NB4 (cell line): ENCODE measurements at places on chromosomes 3 and 15.
A peak's percentile ranks its signal among the peaks of the same experiment; 100 is the strongest.

DNA sequence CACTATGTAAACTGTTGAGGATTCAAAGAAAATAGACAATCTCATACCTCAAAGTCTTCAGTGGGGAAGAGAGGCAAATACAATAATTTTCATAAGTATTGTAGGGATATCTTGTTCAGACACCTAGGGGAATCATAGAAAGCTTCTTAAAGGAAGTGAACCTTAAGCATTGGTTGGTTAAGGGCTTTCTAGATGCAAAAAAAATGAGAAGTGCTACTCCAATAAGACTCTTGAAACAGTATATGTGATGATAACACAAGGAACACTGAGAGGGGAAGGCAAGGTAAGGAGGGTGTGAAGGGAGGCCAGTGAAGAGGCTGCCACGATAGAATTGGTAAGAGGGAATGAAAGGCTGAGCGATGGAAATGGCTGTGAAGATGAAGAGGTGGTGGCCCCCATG is 104.1 kb downstream of the TPRG1 start:
- no peak for DNase-seq

DNA sequence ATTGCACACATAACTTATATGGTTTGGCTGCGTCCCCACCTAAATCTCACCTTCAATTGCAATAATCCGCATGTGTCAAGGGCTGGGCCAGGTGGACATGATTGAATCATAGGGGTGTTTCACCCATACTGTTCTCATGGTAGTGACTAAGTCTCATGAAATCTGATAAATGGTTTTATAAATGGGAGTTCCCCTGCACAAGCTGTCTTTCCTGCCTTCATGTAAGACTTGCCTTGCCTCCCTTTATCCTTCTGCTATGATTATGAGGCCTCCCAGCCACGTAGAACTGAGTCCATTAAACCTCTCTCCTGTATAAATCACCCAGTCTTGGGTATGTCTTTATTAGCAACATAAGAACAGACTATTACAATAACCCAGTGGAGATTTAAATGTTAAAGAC is 653.9 kb downstream of the ROBO1 start:
- DNase-seq: no peak

- no peak for DNase-seq
Measured at GRCh38 chr3:47197287-47197686, 33.4 kb upstream of the SETD2 start.

DNA sequence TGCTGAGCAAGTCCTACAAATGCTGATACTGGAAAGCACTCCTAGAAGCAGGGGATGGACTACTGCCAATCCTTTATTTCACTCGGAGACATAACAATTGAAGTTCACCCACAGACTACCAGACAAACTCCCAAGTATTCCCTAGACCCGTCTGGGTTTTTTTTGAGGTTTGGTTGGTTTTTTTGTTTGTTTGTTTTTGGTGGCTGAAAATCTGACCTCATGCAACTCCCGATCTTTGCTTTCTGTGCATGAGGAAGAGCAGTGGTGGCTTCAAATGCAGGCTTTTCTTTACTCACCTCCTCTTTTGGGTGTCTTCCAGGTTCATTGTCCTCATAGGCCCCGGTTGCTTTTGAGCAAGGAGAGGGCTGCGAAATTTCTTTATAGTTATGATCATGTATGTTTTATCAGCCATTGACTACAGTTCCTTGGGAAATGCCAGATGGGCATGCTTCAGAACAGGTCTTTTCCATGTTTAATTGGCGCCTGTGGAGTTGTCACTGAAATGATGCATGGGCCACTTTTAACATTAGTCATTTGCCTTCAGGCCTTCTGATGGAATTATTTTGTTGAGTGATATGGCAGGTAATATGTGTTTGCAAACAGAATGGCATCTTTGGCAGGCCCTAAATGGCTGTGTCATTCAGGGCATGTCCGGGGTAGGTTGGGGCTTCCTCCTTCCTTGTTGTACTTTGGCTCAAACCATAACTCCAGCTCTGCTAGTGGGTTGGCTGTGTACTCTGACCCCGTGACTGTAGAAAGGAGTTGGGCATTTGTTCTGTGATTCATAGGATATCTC is 81.3 kb upstream of the ZBED2 start:
- DNase-seq: no peak

GRCh38 chr15:28017423-28017924 is 81.6 kb downstream of the OCA2 start:
- DNase-seq: peak; percentile 7

DNA sequence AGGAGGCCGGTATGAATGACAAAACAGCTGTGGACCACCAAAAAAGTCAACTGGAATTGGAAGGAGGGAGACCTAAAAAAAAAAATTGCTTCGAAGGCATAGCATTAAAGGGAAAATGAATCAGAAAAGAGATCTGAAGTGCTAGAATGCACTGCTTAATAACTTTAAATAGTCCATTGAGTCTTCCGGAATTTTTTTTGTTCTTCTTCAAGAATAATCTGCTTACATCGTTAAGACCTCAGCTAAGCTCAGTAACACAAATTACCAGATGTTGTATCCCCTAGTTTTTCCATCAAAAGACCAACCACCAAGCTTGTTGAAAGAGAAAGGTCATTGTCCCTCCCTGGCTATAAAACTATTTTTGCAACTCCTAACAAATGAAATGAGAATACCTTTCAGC is 560.5 kb downstream of the NR2F2 start:
- no peak for DNase-seq

DNA sequence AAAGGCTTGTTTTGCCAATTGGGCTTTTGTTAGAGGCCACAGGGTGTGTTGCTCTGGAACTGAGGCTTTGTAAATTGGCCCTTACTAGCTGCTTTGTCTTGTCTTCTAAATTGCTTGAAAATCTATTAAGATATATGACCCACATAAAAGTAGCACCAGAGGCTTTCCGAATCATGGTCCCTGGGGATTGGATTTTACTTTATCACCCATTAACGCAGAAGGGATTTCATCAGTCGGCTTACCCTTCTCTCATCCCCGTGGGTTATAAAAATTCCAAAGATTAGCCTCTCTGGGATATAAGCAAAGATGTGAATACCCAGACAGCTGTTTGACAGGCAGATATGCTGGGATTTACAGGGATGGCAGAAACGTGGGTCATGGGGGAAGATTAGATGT is 98.3 kb upstream of the CHL1 start:
- DNase-seq: no peak

- DNase-seq: peak; percentile 30
Measured at GRCh38 chr15:40754574-40754882, 526 bp downstream of the RMDN3 start.

DNA sequence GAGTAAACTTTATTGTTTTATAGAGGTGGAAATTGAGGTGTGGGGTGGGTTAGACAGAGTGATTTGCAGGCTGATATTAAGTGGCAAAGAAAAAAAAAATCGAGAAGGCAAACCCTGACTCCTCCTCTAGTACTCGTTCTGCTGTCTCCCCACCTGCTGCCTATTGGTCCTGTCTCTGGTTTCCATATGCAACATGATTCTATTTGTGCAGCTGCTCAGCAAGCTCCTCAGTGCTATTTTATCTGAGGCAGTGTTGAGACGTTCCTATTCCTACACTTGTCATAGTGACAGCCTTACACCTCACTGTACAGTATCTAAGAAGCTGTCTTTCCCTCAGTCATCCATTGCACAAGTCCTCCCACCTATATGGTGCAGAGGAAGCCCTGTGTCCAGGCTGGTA is 45.1 kb downstream of the RSL24D1 start:
- no peak for DNase-seq

- no peak for DNase-seq
Measured at GRCh38 chr3:118267588-118267987, 767.1 kb downstream of the IGSF11 start.

- DNase-seq: no peak
Measured at GRCh38 chr15:33405096-33405495, 94.3 kb downstream of the RYR3 start.

GRCh38 chr3:63585927-63586326 is 66.5 kb upstream of the SNTN start:
- DNase-seq: no peak

DNA sequence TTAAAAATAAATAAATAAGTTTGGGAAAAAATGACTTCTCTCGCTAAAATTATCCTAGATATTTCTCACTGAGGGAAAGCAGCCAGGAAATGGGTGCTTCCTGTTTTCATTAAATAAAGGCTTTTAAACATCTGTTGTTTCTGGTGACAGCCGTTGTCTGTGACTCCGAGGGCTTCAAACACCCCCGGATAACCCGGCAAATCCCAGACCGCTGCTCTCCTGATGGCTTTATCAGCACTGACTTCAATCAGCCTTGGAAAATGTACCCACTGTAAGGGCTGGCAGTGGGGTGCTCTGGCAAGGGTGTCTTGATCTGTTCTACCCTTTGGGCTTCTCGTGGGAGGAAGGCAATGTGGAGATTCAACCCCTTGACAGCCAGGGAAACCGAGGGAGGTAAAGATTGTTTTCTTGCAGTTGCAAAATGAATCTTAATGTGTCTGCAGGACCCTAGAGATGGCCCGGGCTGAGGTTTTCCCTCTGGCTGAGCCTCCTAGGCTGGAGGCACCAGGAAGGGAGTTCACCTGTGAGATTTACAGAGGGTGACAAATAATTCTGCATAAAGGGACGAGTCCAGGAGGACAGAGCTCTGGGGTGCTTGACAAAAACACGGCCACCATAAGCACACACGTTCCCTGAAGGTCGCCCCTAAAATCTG is 33.6 kb upstream of the SEC13 start:
- DNase-seq: no peak

- no peak for DNase-seq
Measured at GRCh38 chr3:16821053-16821452, 63.7 kb upstream of the PLCL2 start.

DNA sequence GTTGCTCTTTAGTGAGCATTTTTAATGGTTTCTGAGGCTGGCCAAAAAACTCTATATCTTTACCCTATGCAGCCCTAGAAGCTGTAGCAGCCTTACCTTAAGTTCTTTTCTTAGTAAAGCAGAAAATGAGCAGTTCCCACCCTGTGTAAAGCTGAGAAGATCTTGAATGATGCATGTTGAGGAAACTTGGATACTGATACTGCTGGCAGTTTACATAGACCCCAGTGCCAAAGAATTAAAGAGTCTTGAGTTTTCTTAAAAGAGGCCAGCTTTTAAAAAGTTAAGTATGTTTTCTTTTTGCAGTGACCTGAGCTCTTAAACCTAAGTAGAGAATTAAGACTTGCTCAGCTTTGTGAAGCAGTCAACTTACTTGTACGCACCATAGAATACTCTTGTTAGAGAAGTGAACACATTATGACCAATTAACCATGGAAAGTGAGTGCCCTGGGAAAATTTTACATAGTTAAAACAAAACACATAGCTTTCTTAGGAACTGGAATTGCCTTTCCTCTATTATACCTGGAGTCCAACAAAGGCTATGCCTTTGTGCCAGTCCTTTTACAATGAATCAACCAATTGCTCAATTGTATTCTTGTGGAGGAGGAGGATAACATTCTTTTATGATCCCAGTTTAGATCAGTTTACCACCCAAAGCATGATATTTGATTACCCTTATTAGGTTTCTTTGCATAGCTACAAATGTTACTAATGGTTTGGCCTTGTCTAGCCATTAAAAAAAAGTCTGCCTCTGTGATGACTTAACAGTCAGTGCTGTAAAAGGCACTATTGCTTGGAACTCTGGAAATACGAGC is 28.4 kb downstream of the PLS1 start:
- no peak for DNase-seq

- DNase-seq: no peak
Measured at GRCh38 chr3:144314946-144315345, 343.3 kb downstream of the DIPK2A start.

DNA sequence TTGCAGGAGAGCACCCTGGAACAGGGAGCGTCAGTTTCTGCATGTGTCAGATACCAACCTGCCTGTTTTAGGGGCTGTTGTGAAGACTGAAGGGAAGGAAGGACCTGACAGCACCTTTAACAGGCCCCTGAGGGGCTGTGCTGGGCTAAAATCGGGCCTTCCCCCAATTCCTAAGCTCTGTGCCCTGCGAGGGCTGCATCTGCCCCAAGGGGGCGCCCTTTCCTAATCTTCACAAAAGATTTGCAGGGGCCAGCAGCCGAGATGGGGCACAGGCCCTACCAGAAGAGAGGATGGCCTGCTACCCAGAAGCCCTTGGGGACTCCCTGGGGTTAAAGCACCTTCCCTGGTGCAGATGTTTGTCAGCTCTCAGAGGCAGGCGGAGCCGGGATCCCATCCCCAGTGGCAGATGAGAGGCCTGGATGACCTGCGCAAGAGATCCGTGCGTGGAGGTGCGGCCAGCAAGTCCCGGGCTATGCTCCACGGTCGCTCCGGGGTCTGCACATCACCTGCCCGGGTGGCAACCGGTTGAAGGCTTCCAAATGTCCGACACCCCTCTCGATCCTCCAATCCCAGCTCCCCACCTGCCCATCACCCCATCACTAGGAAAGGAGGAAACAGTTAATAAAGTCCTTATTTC is 53.6 kb downstream of the RHCG start:
- DNase-seq: peak; percentile 73

DNA sequence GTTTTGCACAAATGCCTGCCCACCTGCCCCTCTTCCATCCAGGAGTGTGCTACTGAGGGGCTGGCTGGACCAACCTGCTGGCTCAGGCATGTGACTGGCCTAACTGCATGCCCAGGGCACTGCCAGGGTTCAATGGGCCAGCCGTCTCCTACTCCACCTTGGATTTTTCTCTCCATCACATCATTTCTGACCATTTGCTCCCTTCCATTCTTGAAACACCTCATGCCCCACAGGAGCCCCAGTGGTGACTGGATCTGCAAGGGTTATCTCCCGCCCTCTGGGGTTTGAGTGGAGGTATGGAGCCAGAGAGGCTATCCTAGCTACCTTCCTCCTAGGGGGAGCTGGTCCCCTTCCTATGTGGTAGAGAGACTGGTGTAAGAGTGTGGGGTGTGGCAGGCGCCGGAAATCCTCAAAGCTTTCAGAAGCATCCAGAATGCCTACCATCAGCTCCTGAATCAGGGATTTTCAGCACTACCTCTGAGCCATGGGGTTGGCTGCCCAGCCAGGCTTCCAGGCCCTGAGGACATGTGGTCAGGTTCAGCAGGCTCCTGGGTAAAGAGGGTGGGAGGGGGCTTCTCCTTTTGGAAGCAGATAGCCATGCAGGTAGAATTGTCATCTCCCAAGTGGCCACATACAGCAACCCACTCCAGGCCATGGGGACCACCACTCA is 2.9 kb upstream of the MANF start:
- no peak for DNase-seq

DNA sequence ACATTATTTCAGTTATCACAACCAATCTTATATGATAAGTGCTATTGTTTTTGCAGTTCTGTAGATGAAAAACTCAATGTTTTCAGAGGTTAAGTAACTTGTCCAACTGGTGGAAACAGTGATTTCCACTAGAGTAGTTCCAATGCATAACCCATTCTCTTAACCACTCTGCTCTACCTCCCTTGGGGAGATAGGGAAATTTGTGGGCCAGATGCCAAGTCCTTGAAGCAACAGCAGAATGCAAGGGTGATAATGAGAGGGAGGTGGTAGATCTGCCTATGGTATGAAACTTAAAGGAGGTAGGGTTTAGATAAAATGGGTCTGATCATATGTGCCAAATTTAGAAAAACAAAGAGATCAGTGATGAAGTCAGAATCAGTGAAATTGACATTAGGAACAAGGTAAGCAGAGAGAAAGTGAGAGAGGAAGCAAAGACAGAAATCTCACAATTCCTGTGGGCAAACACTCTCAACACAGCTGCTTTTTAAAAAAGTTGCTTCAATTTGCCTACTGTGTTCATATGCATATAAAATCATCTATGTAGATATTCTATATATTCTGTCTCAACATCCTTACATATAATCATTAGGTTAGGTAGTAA is 50.5 kb upstream of the UBP1 start:
- DNase-seq: no peak

GRCh38 chr15:61030451-61030850 is 198.7 kb downstream of the RORA start:
- no peak for DNase-seq
